NCI-H1930 (cell line): ENCODE measurements at places on chromosomes 2 and 18.

DNA sequence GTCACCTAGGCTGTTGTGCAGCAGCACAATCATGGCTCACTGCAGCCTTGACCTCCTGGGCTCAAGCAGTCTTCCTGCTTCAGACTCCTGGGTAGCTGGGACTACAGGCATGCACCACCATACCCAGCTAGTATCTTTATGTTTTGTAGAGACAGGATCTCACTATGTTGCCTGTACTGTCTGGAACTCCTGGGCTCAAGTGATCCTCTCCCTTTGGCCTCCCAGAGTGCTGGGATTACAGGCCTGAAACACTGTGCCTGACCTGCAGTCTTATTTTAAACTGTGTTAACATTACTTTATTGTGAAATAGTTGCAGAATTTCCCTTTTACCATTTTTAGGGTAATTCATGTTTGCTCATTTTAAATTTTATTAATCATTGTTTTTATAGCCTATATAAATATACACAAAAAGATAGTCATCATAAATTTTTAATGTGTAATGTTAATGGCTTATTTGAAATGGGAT is 24.6 kb downstream of the EML4 start:
- DNase-seq, result no peak

- no peak for DNase-seq
Observed at GRCh38 chr18:70221156-70221914, 15.8 kb upstream of the RTTN start.

DNA sequence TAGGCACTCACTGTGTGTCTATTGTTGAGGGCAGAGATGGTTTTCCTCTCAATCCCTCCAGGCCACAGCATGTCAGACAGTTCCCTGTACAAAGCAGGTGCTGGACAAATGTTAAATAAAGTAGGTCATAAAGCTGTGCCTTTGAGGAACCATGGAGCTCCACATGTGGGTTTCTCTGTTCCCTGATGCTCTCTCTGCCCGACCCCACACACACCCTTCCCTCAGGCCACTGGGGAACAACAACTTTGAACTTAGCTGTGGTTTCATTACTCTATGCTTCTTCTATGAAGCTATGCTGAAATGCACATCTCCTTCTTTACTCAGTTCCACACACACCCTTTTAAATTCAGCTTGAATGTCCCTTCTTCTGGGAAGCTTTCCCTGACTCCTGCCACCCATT is 415.3 kb downstream of the HRH4 start:
- no peak for DNase-seq

- DNase-seq, result no peak
Observed at GRCh38 chr2:121362226-121362625, 77.2 kb upstream of the TFCP2L1 start.

DNA sequence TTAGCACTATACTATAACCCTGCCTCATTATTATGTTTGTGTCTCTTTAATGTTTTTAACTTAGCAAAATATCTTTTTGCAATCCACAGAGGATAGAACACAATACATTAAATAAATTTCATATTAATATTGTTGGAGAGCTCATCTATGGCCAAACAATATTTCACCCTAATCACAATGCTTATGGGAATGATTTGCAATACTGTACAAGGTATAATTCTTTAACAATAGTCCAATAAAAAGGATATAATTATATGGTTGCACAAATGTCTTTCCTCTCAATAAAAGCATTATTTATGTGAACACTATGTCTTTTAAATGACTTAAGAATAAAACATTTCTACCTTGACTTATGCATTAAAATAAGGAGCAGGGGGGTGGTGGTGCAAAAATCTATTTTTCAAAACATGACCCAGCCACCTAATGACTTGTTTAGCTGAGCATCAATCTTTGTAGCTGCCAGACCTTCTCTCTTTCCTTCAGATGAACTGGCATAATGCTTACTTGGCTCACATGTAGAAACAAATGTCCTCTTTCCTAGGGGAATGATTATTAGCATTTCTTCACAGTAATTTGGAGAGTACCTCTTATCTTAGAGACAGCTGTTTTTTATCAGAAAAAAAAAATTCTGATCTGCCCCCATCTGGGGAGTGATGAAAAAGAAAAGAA is 1933.6 kb upstream of the LRRTM1 start:
- no peak for DNase-seq

GRCh38 chr18:25678221-25678620 is 326.3 kb upstream of the ZNF521 start:
- no peak for DNase-seq

- DNase-seq, result no peak
Observed at GRCh38 chr2:20621366-20622295, 29.3 kb downstream of the HS1BP3 start.

GRCh38 chr2:7813541-7814292 is 868.1 kb upstream of the ID2 start:
- DNase-seq, result no peak

DNA sequence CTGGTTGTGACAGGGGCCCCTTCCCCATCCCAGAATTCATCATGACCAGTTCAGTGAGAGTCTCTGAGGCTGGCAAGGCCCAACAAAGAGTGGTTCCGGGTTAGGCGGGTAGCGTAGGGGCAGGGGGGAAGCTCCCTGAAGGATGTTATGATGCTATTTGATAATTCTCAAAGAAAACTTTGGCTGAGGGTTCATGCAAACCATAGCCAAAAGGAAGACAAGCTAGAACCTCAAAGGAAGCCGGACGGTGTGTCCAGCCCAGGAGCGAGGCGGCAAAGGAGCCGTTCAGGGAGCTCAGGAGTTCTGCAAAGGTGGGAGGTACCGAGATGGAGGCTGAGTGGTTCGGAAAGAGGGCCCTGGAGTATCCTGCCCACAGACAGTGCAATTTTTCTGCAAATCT is 226.8 kb upstream of the RAB6C start:
- DNase-seq, result no peak

DNA sequence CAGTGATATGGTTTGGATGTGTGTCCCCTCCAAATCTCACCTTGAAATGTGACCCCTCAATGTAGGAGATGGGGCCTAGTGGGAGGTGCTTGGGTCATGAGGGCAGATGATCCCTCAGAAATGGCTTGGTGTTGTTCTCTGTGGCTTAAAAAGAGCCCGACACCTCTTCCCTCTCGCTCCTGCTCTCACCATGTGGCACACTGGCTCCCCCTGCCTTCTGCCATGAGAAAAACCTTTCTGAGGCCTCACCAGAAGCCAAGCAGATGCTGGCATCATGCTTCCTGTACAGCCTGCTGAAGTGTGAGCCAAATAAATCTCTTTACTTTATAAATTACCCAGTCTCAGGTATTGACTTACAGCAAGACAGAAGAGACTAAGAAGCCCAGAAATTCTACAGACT is 357.1 kb downstream of the NRXN1 start:
- DNase-seq, result no peak

DNA sequence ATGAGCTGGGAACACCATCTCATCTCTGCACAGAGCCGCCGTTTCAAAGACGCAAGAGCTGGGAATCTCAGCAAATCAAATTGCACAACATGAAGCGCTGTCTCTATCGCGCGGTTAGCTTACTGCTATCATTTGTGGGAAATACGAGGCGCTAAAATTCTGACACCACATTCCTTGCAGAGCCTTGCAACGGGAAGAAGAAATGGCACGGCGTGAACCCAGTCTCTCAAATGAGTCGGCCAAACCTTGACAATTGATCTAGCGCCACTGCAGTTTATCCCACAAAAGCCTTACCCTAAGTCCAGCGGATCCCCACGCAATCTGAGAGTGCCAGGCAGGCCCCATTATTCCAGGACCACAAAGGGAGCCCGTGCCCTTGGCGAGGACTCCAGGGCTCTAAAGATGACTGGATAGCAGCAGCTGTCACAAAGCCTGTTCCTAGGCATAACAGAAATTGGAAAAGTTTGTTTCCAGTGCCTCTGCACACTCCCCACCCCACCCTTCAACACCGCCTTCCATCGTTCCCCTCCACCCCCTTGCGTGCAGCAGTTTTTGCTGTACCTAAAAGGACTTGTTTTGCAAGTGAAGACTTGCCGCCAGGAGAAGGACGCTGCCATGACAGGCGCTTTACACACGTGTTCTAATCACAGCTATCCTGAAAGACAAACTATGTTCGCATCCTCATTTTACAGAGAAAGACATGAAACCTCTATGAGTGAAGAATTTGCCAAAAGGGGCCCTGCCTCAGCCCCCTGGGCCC is 252.4 kb downstream of the EIPR1 start:
- DNase-seq, result no peak

- DNase-seq, result no peak
Observed at GRCh38 chr2:52475590-52475989, 1292.0 kb upstream of the CHAC2 start.

DNA sequence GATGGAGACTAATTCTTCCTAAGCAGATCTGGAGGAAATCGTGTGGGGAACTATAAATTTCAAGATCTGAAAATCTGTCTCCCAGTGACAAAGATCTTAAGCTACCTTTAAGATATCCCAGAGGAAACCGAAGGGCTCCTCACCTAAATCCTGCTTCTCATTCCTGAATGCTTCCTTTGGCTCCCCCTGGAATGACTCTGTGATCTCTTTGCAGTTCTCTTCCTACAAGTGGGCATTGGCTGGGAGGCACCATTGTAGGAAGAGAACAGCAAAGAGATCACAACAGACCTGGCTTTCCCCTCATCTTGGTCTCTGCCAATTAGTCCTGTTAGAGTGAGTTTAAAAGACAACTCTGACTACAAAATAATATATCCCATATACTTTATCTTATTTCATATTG is 70.0 kb upstream of the KCNH7 start:
- no peak for DNase-seq

GRCh38 chr2:147595200-147595599 is 249.6 kb upstream of the ACVR2A start:
- no peak for DNase-seq

DNA sequence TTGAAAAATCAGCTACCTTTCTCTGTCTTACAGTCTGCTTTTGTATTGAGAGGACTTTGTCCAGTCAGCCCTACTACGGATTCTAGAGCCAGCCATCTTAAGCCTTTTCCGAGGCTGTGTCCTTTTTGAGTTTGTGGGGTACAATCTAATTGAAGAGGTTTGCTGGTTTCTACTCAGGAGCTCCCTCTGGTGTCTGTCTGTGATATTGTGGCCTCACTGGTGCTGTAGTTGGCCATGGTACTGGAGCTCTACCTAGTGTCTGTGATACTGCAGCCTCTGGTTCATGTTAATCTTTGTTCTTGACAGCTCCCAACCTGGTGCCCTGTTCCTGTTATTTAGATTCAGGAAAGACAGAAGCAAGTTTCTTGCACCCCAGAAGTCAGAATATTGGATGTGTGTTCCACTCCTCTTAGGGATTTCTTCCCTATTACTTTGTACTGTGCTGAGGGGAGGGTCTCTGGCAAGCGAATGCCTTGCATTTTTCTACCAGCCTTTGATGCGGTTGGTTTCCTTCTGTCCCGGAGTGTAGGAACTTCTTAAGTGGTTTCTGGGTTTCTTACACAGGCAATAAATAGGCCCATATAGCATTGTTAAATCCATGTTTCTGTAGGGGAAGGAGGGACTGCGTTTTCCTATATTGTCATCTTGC is 78.5 kb downstream of the ACSL3 start:
- DNase-seq, result peak; percentile 14

DNA sequence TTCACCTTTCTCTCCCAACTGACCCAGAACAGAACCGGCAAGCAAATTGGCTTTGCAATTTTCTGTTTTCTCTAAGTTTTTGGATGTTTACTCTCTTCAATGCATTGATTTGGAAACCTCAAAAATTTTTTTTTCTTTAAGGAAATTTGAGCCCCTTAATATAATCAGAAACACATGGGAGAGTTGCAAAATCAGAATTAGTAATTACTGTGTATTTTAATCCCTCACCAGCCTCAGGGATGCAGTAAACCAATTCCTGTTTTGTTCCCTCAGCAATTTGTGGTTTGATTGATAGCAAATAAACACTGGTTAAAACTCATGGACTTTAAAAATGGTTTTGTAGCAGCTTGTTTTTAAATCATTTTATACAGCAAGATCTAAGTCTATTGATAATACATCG is 281.5 kb downstream of the NEDD4L start:
- no peak for DNase-seq

- DNase-seq, result no peak
Observed at GRCh38 chr18:26794230-26795101, 71.0 kb downstream of the AQP4 start.

- DNase-seq, result no peak
Observed at GRCh38 chr2:201924453-201924852, 109.2 kb upstream of the FZD7 start.

- DNase-seq, result no peak
Observed at GRCh38 chr2:47516360-47517104, 113.6 kb downstream of the MSH2 start.

- no peak for DNase-seq
Observed at GRCh38 chr18:10441472-10441871, 13.0 kb upstream of the APCDD1 start.

- no peak for DNase-seq
Observed at GRCh38 chr2:197952540-197953202, 148.3 kb downstream of the PLCL1 start.

DNA sequence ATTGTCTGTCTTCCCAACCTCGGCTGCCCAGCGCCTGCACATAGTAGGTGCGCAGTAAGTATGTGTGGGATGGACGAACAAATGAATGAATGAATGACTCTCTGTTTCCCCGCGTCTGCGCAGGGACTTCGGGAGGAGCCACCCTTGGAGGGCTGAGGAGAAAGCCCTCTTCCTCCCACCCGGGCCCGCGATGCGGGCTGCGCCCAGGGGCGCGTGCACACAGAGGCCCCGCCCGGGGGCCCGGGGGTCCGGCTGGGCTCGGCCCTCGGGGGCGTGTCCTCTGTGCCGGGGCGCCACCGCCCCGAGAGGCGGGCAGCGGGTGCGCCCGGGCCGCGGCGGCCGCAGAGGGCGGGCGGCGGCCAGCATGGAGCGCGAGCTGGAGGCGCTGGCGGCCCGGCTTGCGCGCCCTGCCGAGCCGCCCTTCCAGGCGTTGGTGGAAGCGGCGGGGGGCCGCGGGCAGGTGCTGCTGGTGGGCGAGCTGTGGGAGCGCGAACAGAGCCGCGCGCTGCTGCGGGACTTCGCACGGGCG is at the start of gene C2orf72:
TSS of gene C2orf72 (plus strand) at position 322 of the 529 bp plus-strand sequence. CDS start at position 365, 43 bp downstream.
- DNase-seq, result no peak

DNA sequence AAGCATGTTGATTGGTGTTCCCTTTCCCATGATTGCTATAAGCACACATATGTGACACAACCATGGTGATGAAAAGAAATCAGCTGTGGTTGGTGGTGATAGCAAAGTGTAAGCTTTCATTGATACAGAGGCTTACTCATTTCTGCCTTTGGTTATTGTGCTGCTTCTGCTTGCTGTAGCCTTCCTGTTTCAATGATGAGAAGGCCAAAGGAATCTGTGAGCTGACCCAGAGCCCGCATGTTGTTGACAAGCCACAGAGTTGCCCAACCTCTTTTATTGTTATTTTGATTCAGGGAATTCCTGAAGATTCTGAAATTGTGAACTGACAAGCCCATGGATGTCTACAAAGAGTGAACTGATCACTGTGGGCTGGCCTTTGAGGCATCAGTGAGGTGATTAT is 164.4 kb downstream of the TMEFF2 start:
- DNase-seq, result no peak

DNA sequence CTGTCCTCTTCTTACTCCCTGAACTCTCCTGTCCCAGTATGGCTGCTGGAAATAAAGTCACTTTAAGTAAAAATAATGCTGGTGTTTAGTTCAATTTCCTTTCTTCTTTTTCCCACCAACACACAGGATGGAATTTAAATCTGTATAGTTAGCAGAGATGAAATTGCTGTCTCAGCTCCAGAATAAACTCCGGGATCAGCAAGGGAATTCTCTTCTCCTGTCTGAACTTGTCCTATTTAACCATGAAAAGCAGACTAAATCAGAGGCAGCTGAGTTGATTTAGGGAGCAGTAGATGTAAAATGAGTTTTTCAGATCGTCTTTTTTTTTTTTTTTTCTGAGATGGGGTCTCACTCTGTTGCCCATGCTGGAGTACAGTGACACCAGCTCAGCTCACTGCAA is 25.9 kb downstream of the TTLL4 start:
- DNase-seq, result no peak
